ENCODE measurements at places on chromosomes 7 and 10.

GRCh38 chr10:91117505-91117904 is 103.0 kb upstream of the PCGF5 start:
- DNase-seq = no peak

- no peak for DNase-seq
These were observed 65.4 kb downstream of the CFAP46 start for GRCh38 chr10:132876993-132877431.

GRCh38 chr10:60898321-60898720 is 45.7 kb downstream of the RHOBTB1 start:
- no peak for DNase-seq

DNA sequence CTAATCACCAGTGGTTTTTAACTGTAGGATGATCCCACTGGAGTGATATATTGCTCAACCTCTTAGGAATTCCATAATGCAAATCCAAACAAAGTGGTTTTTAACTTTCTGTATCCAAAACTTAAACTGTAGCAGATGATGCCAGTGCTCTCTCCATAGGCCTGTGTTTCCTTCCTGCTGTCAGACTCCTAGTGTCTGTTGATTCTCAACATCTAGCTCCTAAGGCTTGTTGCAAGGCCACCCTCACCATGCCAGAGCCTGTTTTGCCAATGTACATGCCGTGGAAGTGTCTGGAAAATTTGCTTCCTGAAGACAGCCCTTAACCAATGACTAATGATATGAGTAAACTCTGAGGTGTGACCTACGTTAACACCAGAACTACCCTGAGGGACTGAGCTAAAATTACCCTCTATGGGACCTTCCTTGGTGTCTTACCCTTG is 39.3 kb downstream of the C1GALT1 start:
- DNase-seq = no peak

GRCh38 chr10:123743441-123744223 is 77.5 kb downstream of the GPR26 start:
- no peak for DNase-seq

DNA sequence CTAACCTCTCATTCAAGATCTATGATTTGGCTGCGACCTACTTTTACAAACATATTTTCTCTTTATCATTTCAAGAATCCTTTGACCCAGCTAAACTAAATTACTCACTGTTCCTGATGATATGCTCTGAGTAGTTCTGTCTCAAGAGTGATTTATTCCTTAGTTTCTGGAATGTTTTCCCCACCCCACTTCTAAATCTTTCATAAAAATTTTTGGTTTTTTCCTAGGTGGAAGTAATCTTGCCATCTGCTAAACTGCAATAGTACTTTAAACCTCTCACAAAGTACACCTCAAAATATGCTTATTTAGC is 170.8 kb downstream of the DNAJC1 start:
- no peak for DNase-seq

DNA sequence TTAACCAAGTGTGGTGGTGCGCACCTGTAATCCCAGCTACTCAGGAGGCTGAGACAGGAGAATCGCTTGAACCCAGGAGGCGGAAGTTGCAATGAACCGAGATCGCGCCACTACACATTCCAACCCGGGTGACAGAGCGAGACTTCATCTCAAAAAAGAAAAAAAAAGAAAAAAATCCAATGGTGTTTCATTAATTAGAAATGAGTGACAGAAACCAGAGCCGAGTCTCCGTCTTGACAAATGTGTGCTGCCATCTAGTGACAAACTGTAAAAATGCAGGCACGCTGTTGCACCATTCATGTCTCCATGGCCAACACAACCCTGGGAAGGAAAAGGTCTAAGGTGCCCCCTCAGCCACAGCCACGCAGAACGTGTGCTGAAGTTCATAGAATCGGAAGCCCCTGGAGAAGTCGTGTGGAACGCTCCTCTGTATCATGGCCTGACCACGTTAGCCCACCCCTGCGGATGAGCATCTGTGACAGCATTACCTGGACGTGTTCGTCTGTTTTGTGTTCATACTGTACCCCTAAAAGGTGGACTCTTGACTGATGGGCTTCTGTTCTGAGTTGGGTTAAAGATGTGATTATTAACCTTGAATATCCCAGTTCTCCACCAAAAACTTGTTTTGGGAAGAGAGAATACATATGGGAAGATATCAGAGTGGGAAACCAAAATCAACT is 94.9 kb downstream of the LYZL2 start:
- no peak for DNase-seq

DNA sequence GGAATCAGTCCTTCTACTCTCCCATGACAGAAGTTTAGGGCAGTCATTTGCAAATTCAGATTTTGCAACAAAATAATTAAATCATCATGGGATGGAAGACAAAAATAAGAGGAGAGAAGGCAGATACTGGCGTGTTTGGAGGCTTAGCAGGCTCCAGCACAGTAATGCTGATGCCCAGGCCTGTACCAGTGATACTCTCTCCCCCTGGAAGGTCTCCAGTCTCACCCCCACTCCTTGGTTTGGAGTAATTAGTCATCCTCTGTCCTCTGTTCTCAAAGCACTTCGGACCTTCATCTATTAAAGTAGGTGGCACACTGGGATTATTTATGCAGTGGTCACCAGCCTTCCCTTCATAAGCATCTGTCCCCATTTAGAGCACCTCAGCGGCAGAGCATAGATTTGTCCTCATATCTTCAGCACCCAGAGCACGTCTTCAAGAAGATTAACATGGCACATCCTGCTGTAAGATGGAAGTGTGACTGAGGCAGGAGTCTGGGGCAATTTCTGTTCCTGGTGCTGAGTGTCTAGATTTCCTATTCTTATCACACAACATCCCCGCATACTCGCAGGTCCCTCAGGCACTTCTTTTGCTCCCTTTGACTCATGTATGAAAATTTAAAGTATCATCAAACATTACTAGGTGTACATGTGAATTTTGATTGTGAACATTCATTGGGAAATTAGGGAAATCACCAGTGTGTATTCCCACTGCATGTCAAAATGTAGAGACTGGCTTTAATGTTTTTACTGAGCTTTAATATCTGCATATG is 31.3 kb upstream of the TRIL start:
- no peak for DNase-seq

DNA sequence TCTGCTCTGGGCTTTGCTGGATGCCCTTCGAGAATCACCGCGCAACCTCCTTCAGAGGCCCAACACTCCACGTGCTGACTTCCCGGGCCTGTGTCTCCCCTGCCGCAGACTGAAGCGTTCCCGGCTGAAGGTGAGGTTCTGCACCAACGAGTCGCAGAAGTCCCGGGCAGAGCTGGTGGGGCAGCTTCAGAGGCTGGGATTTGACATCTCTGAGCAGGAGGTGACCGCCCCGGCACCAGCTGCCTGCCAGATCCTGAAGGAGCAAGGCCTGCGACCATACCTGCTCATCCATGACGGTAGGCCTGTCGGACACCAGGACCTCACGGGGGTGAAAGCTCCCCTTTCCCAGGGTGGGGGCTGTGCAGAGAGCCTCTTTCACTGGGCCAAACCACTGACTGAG is 22.4 kb downstream of the LHPP start:
- no peak for DNase-seq
